Left lung (tissue), 14 donors: ENCODE measurements at places on chromosomes 5 and 9.

DNA sequence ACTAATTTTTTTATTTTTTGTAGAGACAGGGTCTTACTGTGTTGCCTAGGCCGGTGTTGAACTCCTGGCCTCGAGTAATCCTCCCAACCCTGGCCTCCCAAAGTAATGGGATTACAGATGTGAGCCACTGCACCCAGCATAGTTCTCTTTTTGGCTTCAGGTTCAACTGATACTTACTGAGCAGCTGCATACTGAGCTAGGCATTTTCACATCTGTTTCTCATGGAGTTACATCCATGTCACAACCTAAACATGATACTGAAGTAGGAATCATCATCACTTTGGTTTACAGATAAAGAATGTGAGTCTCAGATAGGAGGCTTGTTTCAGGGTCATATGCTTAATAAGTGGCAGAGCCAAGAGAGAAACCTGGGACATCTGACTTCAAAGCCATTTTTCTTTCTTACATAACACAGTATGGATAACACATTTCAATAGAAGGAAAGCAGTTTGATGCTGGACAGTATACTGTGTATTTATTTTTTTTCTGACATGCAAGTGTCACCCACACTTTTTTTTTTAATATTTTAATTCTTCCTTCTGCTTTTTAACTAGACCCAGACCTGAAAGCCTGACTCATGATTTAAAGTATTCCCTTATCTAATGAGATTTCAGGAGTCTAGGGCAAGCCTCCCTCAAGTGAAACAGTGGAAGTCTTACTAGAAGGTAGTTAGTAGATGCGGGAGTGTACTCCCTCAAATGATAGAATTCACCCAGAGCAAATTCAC, 90.8 kb downstream of the HACD4 start:
- no peak overlapping the region for H3K4me3 ChIP-seq
- H3K36me3 ChIP-seq, result no peaks in the 10 kb centered on the region
- H3K27me3 ChIP-seq, result no peaks in the 10 kb centered on the region
- DNase-seq, result no peak
- no peaks in the 10 kb centered on the region for H3K4me1 ChIP-seq
- no peak overlapping the region for H3K27ac ChIP-seq

DNA sequence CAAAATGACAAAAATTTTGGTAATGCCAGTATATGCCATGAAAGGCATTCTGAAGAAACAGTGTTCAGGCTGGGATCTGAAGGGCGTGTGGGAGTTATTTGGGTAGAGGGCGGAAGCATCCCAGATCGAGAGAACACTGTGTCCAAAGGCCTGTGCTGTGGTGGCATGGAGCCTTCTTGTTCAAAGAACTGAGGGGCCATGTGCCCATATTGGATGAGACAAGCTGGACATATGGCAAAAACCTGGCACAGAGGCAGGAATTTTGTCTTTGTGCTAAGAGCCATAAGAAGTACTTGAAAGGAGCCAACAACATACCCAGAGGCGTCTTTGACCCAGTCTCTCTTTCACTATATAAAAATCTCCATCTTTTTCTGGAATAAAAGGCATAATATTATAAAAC, 128.0 kb downstream of the SYK start:
- H3K36me3 ChIP-seq, result no peaks in the 10 kb centered on the region
- DNase-seq, result no peak
- H3K4me1 ChIP-seq, result no peaks in the 10 kb centered on the region
- H3K27me3 ChIP-seq, result no peaks in the 10 kb centered on the region

- DNase-seq, result no peak
- no peaks in the 10 kb centered on the region for H3K27me3 ChIP-seq
- no peaks in the 10 kb centered on the region for H3K4me1 ChIP-seq
- H3K27ac ChIP-seq, result no peak overlapping the region
- H3K4me3 ChIP-seq, result no peak overlapping the region
Measured at GRCh38 chr5:73812457-73812856, 186.5 kb downstream of the ARHGEF28 start.

- DNase-seq, result no peak
- no peaks in the 10 kb centered on the region for H3K4me1 ChIP-seq
- H3K27ac ChIP-seq, result no peak overlapping the region
- no peak overlapping the region for H3K4me3 ChIP-seq
- no peaks in the 10 kb centered on the region for H3K27me3 ChIP-seq
Measured at GRCh38 chr9:126797903-126798302, 6.9 kb upstream of the ZBTB43 start.

GRCh38 chr5:37722236-37723161, 117.3 kb downstream of the GDNF start:
- H3K27me3 ChIP-seq, result no peaks in the 10 kb centered on the region
- no peaks in the 10 kb centered on the region for H3K36me3 ChIP-seq
- no peak for DNase-seq

- H3K27ac ChIP-seq, result no peak overlapping the region
- no peaks in the 10 kb centered on the region for H3K36me3 ChIP-seq
- no peak for DNase-seq
- no peaks in the 10 kb centered on the region for H3K27me3 ChIP-seq
Measured at GRCh38 chr5:143836161-143836725, 24.3 kb downstream of the HMHB1 start.

DNA sequence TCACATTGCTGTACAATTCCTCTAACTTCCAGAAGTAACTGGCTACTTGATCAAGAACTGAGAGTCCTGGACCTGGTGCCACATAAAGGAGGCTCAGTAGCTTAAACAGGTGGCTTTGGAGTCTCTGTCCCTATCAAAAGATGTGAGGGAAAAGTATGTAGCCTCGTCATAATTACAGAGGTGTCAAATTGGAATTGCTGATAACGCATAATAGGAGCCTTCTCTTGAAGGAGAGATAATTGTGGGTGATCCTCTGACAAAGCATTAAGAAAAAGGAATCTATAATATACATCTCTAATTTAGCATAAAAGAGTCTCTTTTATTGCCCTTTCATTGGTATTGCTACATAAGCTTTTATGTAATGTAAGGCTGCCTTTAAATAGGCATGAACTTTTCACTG, 1246.4 kb upstream of the CDH9 start:
- H3K36me3 ChIP-seq, result no peaks in the 10 kb centered on the region
- H3K27ac ChIP-seq, result no peak overlapping the region
- H3K4me1 ChIP-seq, result no peaks in the 10 kb centered on the region
- DNase-seq, result no peak
- no peak overlapping the region for H3K4me3 ChIP-seq
- no peaks in the 10 kb centered on the region for H3K27me3 ChIP-seq

DNA sequence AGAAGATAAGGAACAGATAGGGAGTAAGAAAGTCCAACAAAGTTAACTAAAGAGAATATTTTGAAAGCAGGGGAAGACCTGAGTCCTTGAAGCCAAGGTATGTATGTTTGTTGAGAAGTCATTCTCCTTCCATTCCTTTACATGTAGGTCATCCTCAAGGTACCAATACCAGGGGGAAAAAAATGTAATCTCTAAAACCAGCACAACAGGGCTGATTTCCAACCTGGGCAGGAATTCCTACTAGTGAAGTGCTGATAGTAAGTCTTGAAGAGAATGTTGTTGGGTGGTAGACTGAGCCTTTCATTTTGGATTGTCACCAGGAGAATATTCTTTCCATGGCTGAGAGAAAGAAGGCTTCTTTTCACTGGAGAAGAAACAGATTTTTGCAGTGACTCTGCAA, 117.1 kb upstream of the ZNF462 start:
- no peak for DNase-seq
- no peak overlapping the region for H3K27ac ChIP-seq
- H3K4me3 ChIP-seq, result no peak overlapping the region
- H3K4me1 ChIP-seq, result no peaks in the 10 kb centered on the region
- no peaks in the 10 kb centered on the region for H3K27me3 ChIP-seq

DNA sequence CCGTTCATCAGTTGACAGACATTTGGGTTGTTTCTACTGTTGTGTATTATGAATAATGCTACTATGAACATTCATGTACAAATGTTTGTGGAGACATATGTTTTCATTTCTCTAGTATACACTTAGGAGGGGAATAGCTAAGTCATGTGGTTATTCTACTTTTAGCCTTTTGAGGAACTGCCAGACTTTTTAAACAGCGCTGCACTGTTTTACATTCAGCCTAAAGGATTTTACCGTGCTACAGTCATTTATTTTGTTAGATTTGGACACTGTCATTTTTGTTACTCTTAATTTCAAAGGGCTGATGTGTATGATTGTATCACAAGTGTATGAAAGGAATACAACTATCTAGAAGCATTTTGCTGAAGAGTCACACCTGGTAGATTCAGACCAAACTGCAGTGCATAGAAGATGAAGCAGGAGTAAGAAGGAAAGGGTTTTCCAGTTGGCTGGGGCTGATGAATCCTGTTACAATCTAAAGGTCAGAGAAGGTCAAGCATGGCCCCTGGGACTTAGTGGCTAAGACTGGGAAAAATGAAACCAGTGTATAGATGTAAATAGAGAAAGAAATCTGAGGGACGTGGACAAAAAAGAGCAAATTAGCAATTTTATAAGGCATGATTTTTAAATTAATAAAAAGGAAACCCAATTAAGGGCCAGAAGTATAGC, 509.7 kb downstream of the PSAT1 start:
- no peak overlapping the region for H3K27ac ChIP-seq
- H3K36me3 ChIP-seq, result no peaks in the 10 kb centered on the region
- no peak overlapping the region for H3K4me3 ChIP-seq
- no peak for DNase-seq
- H3K4me1 ChIP-seq, result no peaks in the 10 kb centered on the region

GRCh38 chr9:130681769-130682420, 11.7 kb upstream of the EXOSC2 start:
- H3K27me3 ChIP-seq, result peaks cover 44% of the 10 kb centered on the region
- H3K4me1 ChIP-seq, result peaks cover 10% of the 10 kb centered on the region
- no peak overlapping the region for H3K27ac ChIP-seq
- H3K36me3 ChIP-seq, result no peaks in the 10 kb centered on the region

- H3K4me3 ChIP-seq, result no peak overlapping the region
- no peak for DNase-seq
- no peaks in the 10 kb centered on the region for H3K36me3 ChIP-seq
- H3K27ac ChIP-seq, result no peak overlapping the region
- H3K4me1 ChIP-seq, result peaks cover 45% of the 10 kb centered on the region
- peaks cover 99% of the 10 kb centered on the region for H3K27me3 ChIP-seq
Measured at GRCh38 chr9:124017051-124017928, 5.7 kb downstream of the LHX2 start.

GRCh38 chr5:143641549-143642355, 170.2 kb upstream of the HMHB1 start:
- DNase-seq, result no peak
- no peak overlapping the region for H3K27ac ChIP-seq
- H3K27me3 ChIP-seq, result no peaks in the 10 kb centered on the region

GRCh38 chr9:116490321-116490720, 196.8 kb upstream of the TRIM32 start:
- no peaks in the 10 kb centered on the region for H3K27me3 ChIP-seq
- no peak overlapping the region for H3K27ac ChIP-seq
- no peaks in the 10 kb centered on the region for H3K36me3 ChIP-seq
- H3K4me1 ChIP-seq, result no peaks in the 10 kb centered on the region

- no peaks in the 10 kb centered on the region for H3K36me3 ChIP-seq
- H3K27me3 ChIP-seq, result no peaks in the 10 kb centered on the region
- no peak for DNase-seq
- H3K4me3 ChIP-seq, result no peak overlapping the region
- H3K4me1 ChIP-seq, result no peaks in the 10 kb centered on the region
Measured at GRCh38 chr5:156800929-156801328, 49.2 kb upstream of the PPP1R2B start.
